ENCODE measurements at places on chromosomes 6 and 20. TPM values are rescaled to one million over a fixed set of nuclear protein-coding genes. Genes with fewer than 3 reads are reported as not detected.
A peak's percentile ranks its signal among the peaks of the same experiment; 100 is the strongest.

GRCh38 chr6:139753198-139753861 is 378.9 kb upstream of the CITED2 start:
- DNase-seq = no peak

GRCh38 chr6:115442323-115442722 is 618.4 kb downstream of the FRK start:
- DNase-seq = no peak

DNA sequence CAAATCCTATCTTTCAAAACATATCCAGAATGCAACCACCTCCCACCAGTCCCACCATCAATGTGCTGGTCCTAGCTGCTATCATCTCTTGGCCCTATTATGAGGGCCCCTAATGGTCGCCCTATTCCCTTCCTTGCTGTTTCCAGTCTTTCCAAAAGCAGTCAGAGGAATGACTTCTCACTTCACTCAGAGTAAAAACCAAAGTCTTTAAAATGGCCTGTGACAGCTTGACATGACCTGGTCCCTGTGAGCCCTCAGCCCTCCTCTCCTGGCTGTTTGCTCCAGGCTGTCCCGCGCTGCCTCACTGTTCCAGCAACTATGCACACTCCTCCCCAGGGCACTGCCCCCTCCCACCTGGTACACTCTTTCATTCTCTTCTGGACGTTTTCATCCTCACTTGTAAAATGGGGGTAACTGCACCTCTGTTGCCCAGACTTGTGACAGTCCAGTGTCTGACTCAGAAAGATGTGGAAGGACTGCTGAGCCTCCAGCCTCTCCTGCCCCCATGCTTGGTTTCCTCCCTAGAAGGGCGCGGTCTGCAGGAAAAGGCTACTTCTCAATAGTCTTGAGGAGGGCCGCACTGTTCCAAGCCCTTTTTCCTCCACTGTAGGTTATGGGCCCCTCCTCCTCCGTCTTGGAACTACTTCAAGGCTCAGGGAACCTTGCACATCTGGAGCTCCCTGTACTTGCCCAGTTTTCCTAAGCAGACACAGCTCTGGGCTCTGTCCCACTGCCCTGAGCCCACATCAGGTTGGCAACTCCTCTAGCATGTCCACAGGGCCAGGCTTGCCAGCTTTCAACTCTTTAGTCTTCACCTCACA is 64.7 kb downstream of the MYH7B start:
- peak; percentile 28 for DNase-seq

- no peak for DNase-seq
These were observed 99.5 kb upstream of the SIRPG start for GRCh38 chr20:1757072-1757471.

SIRT5 gene
- 53.3 TPM for total RNA-seq

DNA sequence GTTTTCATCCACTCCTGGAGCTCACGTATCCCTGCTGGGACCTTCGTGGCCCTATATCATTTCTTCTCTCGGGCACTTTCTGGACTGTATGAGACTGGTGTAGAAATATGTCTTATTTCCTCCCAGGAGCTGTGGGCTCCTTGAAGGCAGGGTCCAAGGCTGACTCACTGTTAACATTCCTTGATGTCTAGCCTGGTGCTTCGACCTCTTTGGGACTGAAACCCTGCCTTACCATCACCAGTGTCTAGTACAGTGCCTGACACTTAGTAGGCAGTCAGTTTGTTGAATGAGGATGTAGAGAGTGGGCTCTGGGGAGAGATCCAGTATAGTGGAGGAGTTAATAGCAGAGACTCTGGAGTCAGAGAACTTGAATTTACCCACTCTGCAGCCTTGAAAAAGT is 23.6 kb downstream of the POFUT1 start:
- DNase-seq = no peak

- no peak for DNase-seq
These were observed 12.1 kb upstream of the COL21A1 start for GRCh38 chr6:56259234-56260077.

- DNase-seq = no peak
These were observed 42.5 kb downstream of the SPDEF start for GRCh38 chr6:34513646-34514045.

GRCh38 chr6:13238640-13239216 is 89.6 kb downstream of the TBC1D7 start:
- DNase-seq = no peak

- no peak for DNase-seq
These were observed 91.0 kb downstream of the EYA2 start for GRCh38 chr20:46985671-46986070.

GRCh38 chr6:119539066-119539746 is 189.6 kb upstream of the MAN1A1 start:
- no peak for DNase-seq

PMEPA1 gene
- 21.5 TPM for total RNA-seq

PCK1 gene
- total RNA-seq = 2.3 TPM

DNA sequence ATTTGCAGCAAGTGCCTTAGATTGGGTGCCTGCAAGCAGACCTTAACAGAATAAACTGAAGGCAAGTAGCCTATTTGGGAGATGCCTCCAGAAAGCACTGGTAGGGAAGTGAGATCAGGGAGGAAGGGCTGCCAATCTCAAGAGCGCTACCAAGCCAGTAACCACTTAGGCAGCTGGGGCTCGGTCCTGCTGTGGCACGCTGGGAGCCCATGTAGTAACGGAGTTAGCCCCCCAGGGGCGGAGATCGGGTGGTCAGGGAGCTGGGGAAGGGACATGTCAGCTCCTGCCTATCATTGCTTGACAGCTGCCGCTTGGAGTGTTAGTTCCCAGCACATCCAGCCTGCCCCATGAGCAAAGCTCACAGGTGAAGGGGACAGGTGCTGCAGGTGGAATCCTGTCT is 127.0 kb downstream of the CEBPB start:
- DNase-seq = no peak

CTSA gene
- 113 TPM for total RNA-seq

- peak; percentile 70 for DNase-seq
These were observed 53.0 kb upstream of the FUCA2 start for GRCh38 chr6:143564484-143565017.

DNA sequence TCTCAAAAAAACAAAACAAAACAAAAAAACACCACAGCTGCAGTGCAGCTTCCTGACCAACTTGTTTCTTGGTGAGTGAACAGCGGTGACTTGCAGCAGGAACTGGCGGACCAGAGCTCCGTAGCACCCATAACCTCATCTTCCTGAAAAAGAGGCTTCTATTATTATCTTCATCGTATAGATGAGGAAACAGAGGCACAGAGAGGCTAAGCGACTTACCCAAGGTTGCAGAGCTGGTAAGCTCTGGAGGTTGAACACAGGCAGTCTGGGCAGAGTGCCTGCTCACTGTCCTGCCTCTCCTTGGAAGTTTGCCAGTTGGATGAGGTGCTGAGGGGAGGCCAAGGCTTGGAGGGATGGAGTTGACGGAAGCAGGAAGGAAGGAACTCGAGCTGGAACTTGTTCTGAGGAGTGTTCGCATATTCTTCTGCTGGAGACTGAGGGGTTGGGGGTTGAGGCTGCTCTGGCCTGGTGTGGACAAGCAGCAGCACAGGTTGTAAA is 47.9 kb upstream of the CCDC167 start:
- DNase-seq = no peak

SPATA2 gene
- total RNA-seq = 7.9 TPM

GRCh38 chr6:13778028-13778427 is 36.3 kb downstream of the MCUR1 start:
- DNase-seq = no peak

BTBD9 gene
- 14.9 TPM for total RNA-seq

AVP gene
- 0.51 TPM for total RNA-seq

DNA sequence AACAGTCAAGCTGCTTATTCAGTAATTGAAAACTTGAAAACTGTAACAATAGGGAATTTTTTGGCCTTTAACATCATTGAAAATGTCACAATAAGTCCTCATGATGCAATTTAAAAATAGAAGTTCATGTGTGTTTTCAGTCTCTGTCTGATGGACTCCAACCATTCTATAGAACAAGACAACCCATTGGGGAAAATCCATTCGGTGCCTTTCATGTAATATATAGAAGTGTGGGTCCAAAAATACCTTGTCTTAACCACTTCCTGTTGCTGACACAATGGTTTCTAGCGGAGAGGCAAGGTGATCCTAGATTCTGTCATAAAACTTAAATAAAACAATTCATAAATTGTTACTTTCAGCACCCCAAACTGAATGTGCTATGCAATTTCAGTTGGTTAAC is 1131.3 kb upstream of the MAP3K7 start:
- no peak for DNase-seq

DNA sequence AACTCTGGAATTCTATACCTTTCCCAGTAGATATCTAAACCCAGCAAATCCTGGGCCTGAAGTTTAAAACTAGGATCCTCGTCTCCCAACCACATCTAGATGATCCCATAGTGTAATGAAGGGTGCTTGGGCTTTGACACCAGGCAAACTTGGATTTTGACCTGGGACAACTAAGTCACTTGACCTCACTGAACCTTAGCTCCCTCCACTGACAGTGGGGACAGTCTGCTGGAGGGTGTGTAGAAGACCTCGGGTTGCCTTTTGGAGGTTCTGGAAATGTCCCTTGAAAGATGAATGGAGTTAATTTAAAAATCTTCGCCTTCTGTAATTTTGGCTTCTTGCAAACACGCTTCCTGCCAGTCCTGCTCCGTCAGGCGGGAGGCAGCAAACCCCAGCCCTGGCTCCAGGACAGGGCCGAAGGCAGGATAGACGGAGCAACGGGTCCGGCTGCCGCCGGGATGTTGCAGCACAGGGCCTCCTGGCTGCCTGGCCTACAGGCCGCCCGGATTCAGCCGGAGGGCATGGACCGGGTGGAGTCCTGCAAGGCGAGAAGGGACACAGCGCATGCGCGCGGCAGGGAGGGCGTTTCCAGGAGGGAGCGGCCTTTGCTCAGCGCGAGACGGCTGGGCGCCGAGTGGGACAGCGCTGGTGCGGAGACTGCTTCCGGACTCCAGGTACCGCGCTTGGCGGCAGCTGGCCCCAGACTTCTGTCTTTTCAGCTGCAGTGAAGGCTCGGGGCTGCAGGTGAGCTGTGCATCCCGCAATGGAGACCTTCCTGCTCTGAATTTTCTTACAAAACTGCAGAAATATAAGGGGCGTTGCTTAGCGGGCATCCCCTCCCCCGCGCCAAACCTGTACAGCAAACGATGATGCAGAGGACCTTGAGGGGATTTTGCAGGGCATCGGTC is at the start of gene TMEM14A:
TMEM14A (plus strand) TSS at position 612 of the 908 bp plus-strand sequence. CDS start 5,990 bp downstream, outside the sequence.
- peak; percentile 96 for DNase-seq

DNA sequence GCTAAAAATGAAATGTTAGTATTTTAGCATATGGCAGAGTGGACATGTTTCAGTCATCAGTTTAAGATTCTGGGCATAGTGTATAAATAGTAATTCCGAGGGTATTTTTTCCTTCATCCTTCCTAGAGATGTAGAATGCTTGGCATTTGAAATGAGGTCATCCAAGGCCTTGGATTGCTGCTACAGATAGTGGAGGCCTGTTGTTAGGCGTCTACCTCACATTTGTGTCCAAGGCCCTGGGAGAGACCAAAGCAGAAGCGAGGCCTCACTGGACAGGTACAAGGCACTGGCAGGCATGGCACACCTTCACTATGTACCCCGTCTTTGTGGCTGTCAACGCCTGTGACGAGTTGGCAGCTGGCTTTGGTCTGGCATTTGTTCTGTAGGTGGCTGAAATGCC is 58.0 kb downstream of the DTD1 start:
- DNase-seq = no peak

DNA sequence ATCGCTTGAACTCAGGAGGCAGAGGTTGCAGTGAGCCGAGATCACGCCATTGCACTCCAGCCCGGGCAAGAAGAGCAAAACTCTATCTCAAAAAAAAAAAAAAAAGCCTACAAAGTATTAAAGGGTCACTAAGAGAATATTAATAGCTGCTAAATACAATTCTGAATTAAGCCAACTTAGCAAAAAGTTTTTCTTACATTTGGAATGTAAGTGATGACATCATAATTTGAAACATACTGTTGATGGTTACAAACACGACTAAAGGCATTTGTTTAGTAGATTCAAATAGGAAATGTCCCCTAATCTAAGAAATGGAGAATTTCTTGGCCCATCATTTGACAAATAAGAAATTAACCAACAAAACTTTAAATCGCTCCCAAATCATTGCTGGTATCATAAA is 282.8 kb downstream of the RNGTT start:
- DNase-seq = no peak

TRDN gene
- 370 TPM for total RNA-seq

GRCh38 chr6:126131246-126131645 is 144.9 kb downstream of the TRMT11 start:
- DNase-seq = no peak

DNA sequence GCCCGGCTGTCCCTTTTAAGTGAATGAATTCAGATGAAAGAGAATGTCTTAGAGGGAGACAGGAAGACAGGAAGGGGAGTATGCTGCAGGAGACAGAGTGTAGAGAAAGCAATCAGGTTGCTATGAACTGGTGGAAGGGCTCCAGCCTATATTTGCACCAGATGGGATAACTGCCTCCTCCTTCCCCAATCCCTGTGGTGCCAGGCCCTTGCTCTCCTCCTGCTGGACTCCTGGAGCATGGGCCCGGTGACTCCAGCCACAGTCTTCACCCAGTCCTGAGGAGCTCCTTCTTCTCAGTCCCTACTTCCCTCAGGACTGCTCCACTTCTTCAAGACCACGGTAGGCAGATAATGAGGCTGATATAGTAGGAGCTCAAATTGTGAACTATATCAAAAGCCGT is 91.8 kb downstream of the TMEM200A start:
- no peak for DNase-seq

OTOR gene
- not detected for total RNA-seq

DNA sequence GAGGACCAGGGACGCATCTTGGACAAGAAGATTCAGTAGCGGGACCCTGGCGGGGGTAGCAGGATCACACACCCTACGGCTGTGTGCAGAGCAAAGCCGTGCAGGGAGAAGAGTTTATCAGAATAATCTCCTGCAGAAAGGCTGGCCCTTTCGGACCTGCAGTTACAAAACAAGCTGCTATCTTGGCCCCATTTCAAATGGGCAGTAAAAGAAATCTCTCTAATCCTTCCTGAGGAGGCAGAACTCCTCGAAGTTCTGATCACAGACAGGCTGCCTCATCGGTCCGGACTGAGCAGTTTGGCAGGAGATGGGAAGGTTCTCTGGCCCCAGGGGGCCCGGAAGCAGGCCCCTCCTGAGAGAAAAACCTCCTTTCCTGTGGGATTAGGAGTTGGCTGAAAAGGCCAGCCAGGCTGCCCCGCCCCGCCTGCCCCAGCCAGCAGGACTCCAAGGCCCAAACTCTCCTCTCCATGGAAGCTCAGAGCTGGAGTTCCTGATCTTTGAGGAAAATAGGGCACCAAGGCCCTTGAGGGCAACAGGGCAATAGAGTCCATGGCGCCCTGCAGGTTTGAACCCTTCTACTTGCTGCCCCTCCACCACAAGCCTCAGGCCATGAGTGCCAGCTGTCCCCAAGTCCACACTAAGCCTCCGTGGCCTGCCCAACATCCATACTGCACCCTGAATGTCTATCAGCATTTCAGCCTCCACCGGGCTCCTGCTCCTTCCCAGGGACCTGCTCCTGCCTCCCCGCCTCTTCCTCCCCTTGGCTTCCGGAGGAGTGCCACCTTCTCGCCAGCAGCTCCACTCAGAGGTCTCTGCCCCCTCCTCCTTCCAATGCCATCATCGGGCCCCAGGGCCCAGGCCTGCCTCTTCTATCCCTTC is 141.3 kb downstream of the PREX1 start:
- DNase-seq = no peak

DNA sequence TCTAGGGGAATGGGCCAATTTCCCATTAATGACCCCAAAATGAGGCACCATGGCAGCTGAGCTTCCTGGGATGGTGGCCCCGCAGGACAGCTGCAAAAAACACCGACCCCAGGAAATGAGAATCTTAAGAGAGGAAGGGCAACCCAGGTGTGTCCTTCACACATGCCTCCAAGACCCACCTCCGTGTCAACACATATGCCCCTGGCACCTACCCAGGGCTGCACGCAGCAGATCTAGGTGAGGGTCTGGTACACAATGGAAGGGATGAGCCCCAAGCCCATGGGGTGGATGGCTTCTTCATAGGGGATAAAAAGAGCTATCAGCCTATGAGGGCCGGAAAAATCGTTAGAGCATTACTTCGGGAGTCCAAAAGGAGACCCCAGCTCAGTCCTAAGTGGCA is 9.5 kb downstream of the MTCH1 start:
- DNase-seq = no peak

Measured in Right ventricle myocardium superior (tissue), 1 donor.